ENCODE measurements at places on chromosomes 4 and X. TPM values are rescaled to one million over a fixed set of nuclear protein-coding genes. Genes with fewer than 3 reads are reported as not detected.

The PDS5A gene
- total RNA-seq = 24.2 TPM

The SHROOM3 gene
- total RNA-seq = 4.5 TPM

The MAGEA9B gene
- not detected for total RNA-seq

The IL9R gene
- 0.08 TPM for total RNA-seq

The MAGEA2B gene
- not detected for total RNA-seq

The TDO2 gene
- 1.1 TPM for total RNA-seq
